NCI-H2171 treated with DMSO at 0.1 percent for 48 hours (cell line): ENCODE measurements at places on chromosomes 7 and 10.
A peak's percentile ranks its signal among the peaks of the same experiment; 100 is the strongest.

DNA sequence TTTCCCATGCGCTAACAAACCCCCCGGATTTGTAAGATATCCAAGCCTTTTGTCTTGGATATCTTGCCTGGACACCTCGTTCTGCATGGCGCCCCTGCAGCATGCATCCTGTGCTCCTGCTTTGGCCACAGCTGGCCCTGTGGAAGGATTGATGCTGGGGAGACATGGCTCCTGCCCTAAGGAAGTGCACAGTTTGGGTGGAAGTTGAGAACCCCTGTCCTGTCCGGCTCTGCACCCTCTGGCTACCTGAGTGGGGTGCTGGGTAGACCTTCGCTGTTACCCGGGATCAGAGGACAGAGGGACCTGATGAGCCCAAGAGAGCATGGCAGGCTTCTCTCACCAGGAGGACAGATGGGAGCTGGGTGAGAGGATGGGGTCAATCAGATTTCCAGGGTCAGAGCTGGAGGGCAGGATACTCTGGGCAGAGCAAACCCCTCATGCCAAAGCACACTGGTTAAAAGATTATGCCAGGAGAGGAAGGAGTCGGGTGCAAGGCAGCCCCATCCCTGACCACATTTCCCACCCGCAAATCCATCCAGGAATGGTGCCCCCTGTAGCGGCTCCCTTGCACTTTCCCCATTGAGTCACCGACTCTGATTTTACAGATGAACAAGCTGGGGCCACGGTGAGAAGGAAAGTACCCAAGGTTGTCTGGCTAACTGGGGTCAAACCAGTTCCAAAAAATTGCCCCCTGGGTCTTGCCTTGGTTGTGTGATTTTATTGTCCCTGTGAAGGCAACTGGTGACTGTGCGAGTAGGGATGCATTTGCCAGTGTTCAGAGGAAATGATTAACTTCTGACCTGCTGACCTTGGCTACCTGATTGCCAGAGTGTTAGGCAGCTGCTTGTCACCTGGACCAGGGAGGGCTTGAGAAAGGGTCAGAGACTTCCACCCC, 290.1 kb upstream of the ZMIZ1 start:
- no peak for DNase-seq

- DNase-seq, result no peak
Observed at GRCh38 chr7:137399827-137400823, 56.6 kb upstream of the PTN start.

GRCh38 chr7:96675548-96675947, 34.1 kb downstream of the SEM1 start:
- DNase-seq, result peak; percentile 84

DNA sequence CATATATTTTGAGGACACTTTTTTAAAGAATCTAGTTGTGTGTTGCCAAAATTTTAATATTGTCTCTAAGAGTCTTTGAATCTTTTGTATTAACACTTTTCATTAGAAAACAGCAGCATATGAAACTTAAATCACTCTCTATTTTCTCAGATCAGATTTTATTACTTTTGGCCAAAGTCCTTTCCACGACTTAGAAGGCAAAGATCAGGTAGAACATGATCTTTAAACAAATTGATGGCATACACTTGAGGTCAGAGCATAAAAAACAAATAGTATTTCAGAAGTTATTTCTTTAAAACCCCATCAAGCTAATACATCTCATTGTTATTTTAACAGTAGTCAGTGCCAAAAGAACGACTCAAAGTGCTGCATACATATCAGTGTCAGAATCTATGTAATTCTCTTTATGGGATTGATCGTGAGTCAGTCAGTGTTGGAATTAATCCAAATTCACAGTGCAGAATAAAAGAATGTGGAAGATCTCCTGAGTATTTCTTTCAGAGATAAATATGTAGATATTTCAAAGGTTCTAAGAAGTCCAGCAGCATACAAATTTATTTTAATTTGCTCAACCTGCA, 9.6 kb upstream of the AGMO start:
- no peak for DNase-seq

GRCh38 chr7:121624958-121625357, 228.8 kb upstream of the FAM3C start:
- DNase-seq, result no peak

- peak; percentile 93 for DNase-seq
Observed at GRCh38 chr7:29957521-29958310, 31.9 kb downstream of the SCRN1 start.

GRCh38 chr7:142120524-142120923, 9.0 kb downstream of the MGAM2 start:
- DNase-seq, result no peak

- DNase-seq, result no peak
Observed at GRCh38 chr7:28065721-28066285, 114.8 kb downstream of the JAZF1 start.

DNA sequence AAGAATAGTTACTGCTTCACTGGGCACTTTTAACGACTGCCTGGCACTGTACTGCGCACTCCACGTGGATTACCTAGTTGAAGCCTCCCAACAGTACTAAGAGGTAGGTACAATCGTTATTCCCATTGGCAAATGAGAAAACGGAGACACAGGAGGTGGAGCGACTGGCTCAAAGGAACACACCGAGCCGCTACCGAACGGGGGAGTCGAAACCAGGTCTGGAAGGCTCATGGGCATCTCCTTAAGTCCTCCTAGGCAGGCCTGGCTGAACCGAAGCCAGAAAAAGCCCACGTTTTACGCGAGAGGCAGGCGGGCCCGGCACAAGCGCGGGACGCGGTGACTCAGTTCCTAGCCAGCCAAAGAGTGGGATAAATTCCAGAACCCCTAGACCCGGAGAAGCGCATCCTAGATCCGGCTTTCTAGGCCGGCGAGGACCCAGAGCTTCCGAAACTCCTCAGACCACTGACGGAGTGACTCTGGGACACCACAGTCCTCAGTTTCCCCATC, 472 bp downstream of the PDAP1 start:
- DNase-seq, result peak; percentile 49

- DNase-seq, result no peak
Observed at GRCh38 chr10:1544929-1545328, 192.4 kb downstream of the ADARB2 start.

- no peak for DNase-seq
Observed at GRCh38 chr10:142371-142770, 7.1 kb downstream of the ZMYND11 start.

DNA sequence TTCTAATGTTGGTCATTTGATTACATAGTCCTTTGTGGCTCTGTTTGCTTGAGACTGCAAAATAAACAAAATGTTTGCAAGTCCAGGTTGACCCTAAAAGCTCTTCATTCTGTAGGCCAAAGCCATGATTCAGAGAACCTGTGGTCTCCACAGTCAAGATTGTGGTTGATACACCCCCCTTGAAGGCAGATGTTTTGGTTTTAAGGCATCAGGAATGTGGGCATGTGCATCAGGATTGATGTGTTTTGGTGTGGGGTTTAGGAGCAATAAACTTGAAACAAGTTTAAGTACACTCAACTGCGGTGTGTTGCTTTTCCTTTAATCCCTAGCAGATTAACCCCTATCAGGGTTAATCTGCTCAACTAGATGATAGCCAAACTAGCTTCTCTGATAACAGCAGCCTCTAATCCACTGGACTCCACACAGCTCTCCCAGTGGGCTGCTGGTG, 379.1 kb upstream of the GALNT17 start:
- no peak for DNase-seq
